ENCODE measurements at places on chromosomes 1 and 21. TPM values are rescaled to one million over a fixed set of nuclear protein-coding genes. Genes with fewer than 3 reads are reported as not detected.

DNA sequence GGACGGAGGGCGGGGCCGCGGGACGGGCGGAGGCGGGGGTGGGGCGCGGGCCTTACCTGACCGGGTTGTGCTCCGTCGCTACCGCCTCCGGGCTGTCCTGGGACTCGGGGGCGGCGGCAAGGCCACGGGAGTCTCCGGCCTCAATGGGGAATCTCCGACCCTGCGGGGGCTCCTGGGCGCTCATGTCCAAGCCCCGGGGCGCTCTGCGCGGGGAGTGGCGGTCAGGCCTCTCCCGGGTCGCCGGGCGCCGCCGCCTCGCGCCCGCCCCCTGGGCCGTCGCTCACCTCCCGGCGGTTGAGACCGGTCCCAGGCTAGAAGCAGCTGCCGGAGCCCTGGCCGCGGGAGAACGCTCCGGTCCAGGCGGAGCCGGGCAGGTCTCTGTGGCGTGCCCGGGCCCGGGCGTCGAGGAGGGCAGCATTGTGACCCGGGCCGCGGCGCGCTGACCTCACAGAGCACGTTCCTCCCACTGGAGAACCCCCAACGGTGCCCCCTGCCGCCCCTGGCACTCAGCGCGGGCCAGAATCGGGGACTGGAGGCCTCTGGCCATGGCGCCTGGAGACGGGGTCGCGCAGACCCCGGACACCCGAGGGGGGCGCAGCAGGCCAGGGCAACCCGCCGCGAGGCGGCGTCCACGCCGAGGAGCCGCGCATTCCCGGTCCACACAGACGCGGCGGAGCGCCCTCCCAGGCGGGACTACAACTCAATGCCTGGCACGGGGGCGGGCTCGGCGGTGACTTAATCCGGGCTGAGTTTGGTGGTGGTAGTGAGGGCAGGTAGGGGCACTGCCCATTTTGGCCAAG is 411 bp downstream of the FAM229A start:
- no peaks in the 10 kb centered on the region for H3K4me1 ChIP-seq
- H3K27me3 ChIP-seq: no peaks in the 10 kb centered on the region
- H3K36me3 ChIP-seq: 0 out of 2 replicates have a peak, but pooled peaks cover 3% of the 10 kb centered on the region
- no peak overlapping the region for H3K27ac ChIP-seq

AVPR1B gene
- not detected for total RNA-seq

LCE2C gene
- total RNA-seq: not detected

GPX7 gene
- total RNA-seq: 44.7 TPM

- no peaks in the 10 kb centered on the region for H3K4me1 ChIP-seq
- peaks cover 30% of the 10 kb centered on the region for H3K27me3 ChIP-seq
- no peaks in the 10 kb centered on the region for H3K36me3 ChIP-seq
- no peak overlapping the region for H3K4me3 ChIP-seq
Observed at GRCh38 chr1:20174937-20175666, 10.8 kb upstream of the UBXN10 start.

GRCh38 chr1:41915786-41916571 is 2.7 kb downstream of the HIVEP3 start:
- H3K4me1 ChIP-seq: peaks cover 23% of the 10 kb centered on the region
- H3K36me3 ChIP-seq: no peaks in the 10 kb centered on the region
- no peak overlapping the region for H3K27ac ChIP-seq
- H3K4me3 ChIP-seq: no peak overlapping the region

Measured in GM23248 (cell line).